DND-41 (cell line): ENCODE measurements at places on chromosomes 3 and 15.

DNA sequence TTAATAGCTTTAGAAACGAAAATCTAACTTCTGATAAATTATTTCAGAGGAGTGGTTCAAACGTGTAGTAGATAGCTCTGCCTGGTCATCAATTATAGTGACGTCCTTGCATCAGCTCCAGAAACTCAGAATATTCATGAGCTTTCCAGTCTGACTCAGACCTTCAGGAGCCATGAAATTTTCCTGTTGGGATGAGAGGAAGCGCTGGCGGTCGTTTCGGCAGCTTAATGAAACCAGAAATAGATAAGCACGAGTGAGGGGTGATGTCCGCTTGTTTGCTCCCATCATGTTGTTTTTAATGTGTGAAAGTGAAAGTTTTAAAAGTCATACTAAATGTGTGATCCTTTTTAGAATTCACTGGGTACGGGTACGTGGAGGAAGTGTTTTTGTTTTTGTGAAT, 141.1 kb downstream of the PGPEP1L start:
- no peak for DNase-seq

- DNase-seq: no peak
Observed at GRCh38 chr3:73485877-73486330, 138.8 kb downstream of the PDZRN3 start.

GRCh38 chr3:29576675-29577074, 295.8 kb downstream of the RBMS3 start:
- DNase-seq: no peak

GRCh38 chr3:49135499-49135898, 2.6 kb upstream of the LAMB2 start:
- no peak for DNase-seq

DNA sequence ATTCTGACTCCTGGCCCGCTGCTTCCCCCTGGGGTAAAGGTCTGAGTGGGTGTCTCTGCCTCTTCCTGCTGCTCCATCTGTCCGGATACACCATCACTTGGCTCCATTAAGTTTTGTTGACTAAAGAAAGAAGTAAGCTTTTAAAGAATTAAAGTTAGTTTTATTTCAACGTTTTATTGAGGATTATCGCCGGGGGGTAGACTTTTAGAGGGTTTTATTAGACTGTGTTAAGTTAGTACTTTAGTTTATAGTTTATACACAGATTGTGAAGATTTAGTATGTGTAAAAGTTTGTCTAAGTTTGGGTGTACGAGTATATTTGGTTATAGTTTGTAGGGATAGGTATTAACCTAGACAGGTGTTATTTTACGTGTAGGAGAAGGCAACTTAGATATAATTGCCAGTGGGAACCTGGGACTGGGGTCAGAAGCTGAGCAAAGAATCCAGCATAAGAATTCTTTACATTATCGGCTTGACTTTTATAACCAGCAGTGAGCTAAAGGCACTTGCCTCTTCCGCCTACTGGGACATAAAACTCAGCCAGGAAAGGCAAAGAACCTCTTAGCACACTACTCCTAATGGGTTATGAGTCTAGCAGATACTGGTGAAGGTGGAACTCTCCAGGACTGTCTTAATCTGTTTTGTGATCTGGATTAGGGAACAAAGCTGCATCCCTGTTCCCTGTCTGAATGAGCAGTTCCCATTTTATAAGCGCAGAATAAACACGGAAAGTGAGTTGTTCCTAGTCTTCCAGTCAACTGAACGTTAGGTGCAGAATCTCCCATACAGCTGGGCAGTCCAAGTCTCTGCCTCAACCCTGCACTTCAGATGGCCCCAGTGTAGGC, 131.3 kb downstream of the FAM43A start:
- no peak for DNase-seq

GRCh38 chr15:41930221-41930866, 36.5 kb upstream of the SPTBN5 start:
- no peak for DNase-seq

- DNase-seq: no peak
Observed at GRCh38 chr3:111862415-111862814, 3.4 kb downstream of the PHLDB2 start.

DNA sequence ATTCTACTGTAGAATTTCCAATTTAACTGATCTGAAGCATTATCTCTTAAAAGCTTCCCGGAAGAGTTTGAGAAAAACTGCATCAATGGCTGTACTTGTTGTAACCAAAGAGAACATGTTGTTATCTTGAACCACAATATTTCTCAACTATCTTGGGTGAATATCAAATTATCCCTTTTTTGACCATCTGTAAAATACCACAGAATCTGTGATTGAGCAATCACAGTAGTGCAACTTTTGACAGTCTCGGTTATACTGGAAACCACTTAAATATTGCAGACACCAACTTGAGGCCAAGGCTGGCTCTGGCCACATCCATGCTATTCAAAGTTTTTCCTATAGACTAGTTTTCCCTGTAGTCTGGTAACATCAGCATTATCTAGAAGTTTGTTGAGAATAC, 842.8 kb upstream of the EPHA6 start:
- DNase-seq: no peak

GRCh38 chr3:58800032-58800431, 133.5 kb upstream of the FAM3D start:
- DNase-seq: no peak

DNA sequence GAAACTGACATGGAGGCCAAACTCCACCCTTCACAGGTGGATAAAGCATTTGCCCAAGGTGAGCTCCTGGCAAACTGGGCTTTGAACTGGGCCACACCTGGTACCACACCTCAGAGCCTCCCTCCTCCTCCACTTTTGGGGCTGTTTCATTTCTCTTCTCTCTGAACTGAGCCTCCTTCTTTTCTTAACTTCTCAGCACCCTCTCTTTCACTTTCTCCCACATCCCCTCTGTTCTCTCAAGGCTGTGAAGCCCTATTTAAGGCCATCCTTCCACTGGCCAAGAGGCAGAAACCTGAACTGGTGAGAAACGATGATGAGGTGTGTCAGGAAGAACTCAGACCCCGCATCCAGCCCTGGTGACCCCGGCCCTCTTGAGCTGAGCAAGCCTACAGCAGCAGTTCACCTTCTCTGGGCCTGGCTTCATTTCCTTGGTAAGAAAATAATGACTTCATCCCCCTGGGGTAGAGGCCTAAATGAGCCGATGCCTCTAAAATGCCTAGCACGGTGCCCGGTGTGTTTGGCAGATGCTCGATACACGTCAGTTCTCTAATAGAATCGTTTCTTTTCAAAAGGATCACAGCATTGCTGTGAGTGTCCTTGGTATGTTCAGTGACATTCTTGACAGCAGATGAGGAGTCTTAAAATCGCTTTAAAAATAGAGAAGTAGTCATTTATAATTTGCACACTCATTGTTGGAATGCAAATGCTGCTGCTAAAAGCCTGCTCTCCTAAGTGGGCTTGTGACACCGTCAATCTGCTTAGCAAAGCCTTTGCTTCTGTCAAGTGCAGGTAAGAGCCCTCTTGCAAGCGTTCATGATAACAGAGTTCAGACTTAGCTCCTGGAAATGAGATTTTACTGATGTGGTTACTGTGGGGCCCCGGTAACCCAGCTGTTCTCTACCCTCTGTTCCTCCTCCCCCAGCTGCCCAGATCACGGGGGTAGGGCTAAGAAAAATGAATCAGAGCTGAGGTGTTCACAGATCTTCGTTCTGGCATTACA, 97.7 kb upstream of the ATP2B2 start:
- peak; percentile 74 for DNase-seq

- DNase-seq: peak; percentile 5
Observed at GRCh38 chr3:132256989-132257388, 60.2 kb upstream of the ACP3 start.

- no peak for DNase-seq
Observed at GRCh38 chr15:52052066-52052935, 33.3 kb downstream of the MAPK6 start.

DNA sequence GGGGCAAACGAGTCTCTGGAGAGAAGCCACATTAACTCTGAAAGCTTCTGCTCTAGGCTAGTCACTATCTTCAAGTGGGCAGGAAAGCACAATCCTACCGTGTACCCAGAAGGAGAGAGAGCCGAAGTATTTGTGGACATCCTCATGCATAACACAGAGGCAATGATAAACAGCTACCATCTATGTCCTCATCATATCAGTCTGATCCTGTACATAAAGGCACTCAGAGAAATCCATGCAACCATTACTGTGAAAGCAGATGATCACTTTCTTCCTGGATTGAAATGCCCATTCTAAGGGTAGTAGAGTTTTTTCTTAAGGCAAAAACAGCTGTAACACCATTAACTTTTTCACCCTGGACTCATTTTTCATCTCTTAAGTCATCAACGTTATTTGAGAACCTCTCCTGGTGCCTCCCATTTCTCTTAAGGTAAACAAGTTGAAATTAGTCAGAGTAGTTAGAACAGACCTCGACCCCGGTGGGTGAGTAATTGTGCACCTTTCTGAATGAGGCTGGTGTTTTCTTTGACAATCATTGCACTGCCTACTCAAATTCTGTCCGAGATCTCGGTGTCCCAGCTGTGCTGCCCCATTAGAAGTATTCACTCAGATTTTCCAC, 327.4 kb downstream of the SHQ1 start:
- DNase-seq: no peak

GRCh38 chr3:149167898-149168297, 38.5 kb downstream of the HPS3 start:
- DNase-seq: no peak

GRCh38 chr15:99070208-99070607, 34.7 kb upstream of the SYNM start:
- no peak for DNase-seq

GRCh38 chr3:72756900-72757299, 91.3 kb downstream of the SHQ1 start:
- DNase-seq: peak; percentile 72

GRCh38 chr3:13700362-13700761, 151.4 kb downstream of the FBLN2 start:
- DNase-seq: no peak

DNA sequence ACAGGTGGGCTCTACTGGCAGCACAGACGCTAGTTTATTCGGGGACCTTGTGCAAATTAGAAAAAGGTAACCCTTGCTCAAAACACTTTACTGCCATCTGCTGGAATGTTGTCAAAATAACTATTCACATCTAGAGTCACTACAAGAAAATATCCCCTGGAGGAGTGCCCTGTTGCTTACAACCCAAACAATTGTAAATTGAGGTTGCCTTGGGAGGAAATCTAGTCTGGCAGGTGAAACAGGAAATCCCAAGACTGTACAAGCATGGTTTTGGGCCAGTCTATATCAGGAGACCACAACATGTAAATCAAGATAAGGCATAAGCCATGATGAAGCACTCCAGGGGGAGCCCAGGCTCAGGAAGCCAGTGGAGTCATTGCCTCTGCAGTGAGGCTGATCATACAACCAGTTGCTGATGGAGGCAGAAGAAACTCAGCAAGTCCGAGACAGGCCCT, 136.8 kb upstream of the ACP3 start:
- DNase-seq: peak; percentile 4

DNA sequence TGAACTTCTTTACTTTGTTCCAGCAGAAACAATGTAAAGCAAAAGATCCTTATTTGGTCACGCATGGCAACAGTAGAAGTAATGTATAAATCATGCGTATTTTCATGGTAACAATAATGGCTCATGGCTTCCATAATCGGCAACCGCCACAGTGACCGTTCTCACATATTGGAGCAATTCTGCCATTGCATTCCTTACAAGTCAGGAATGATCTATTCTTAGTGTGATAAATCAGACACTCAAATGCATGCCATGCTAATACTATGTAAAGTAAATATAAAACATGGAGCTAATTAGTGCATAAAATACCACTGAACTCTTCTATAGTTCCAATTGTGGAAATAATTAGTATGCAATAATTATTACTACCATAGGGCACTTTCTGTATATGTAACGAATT, 13.5 kb upstream of the CERS3 start:
- DNase-seq: no peak

DNA sequence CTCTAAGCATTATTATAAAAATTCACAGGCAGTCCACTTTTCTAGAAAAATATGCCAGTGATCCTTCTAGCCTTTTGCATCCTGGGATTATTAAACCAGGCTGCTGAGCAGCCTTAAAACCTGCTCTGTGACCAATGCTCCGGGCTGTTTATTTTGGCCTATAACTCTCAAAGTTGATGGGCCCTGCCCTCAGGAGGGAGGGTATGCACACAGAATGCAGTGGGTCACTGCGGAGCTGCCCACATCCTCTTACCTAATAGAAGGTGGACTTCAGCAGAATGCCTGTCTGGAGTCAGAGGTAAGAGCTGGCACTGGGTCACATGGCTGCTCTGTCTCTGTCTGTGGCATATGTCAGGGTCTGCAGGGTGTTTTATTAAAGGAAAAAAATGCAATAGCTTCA, 26.0 kb downstream of the CPNE4 start:
- DNase-seq: no peak

- DNase-seq: no peak
Observed at GRCh38 chr3:105593315-105593714, 226.6 kb downstream of the ALCAM start.

DNA sequence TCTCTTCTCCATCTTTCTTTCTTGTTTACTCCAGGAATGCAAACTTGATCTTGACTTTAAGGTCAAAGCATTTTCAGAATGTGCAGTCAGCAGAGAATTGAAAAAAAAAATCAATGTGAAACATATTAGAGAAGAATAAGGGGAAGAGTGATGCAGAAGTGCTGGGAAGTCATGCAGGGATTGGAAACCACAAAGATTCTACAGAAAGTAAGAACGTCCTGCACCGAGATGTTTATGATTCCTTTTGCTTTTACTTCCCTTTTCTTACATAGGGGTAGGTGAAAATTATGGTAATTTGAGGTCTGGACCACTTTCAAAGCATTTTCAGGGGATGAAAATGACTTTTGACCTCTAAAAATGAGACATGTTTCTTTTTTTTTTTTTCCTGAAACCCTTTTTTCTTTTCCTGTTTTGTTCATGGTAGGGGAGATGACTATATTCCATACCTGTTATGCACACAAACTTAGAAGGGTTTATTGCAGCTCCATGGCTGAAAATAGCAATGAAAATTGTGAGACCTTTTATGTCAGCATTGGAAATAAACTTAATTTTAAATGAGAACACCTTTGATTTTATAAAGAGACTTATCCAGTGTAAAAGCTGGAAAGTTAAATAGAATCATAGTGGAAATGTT, 623.5 kb upstream of the TBL1XR1 start:
- DNase-seq: no peak

- no peak for DNase-seq
Observed at GRCh38 chr3:169052465-169053302, 610.8 kb downstream of the MECOM start.

- no peak for DNase-seq
Observed at GRCh38 chr15:59282515-59283337, 76.1 kb downstream of the LDHAL6B start.

- no peak for DNase-seq
Observed at GRCh38 chr15:66221126-66221525, 32.4 kb downstream of the MEGF11 start.
